ENCODE measurements at places on chromosomes 7 and 10.

DNA sequence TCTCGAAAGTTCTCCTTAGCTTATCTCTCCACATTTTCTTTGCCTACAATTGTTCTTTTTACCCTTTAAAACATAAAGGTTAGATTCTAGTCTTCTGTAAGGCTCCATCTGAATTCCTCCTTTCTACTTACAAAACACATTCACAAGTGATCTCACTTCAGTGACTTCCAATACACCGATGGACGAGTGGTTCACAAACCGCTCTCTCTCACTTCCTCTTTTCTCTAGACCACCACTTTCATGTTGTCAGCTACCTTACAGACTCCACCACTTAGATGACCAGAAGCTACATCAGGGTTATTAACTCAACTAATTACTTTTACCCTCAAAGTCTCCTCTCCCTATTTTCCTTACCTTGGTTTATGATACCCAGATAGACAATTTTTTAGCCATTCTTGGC is 11.8 kb downstream of the MET start:
- no peaks in the 10 kb centered on the region for H3K27me3 ChIP-seq
- DNase-seq = no peak
- no peak overlapping the region for H3K4me3 ChIP-seq

- peaks cover 40% of the 10 kb centered on the region for H3K4me1 ChIP-seq
- H3K36me3 ChIP-seq = no peaks in the 10 kb centered on the region
- H3K27me3 ChIP-seq = no peaks in the 10 kb centered on the region
- DNase-seq = peak; percentile 71
Observed at GRCh38 chr10:6269953-6270867, 67.5 kb downstream of the PFKFB3 start.

DNA sequence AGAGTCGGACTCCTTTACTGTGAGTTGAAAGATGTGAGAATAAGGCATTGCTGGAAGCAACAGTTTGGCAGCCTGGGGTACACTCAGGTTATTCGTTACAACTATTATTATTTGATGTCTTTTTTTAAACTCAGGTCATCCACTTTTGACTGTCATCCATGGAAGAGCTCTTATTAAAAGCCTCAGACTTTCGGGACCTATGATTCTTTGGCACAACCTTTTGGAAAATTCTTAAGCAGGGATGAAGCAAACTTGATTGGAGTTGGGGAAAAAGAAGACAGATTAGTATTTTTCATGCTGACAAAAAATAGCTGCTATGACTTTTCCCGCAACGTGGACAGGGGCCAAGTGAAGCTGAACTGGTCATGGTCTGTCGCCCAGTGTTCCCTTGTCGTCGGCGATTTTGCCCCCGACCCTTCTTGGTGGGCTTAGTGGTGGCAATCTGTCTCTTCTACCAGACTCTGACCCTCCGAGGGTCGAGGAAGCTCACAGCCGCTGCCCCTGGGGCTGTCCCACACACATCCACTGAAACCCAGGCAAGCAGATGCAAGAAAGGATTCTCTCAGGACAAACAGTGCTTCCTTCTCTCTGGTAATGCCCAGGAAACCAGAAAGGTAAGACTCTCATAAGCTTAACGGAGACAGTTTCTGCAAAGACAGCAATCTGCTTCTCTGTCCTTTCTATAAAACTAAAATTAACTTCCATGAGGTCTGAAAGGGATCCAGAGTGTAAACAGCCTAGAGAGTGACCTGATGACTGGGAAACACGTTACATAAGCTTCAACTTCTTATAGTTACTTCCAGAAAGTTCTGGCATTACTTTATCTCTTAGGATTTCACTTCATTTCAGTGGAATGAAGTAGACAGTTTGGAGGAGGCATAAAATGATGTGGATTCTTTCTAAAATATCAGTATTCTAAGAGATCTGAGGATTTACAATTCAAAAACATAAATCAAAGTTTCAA is 1.0 kb downstream of the CPED1 start:
- H3K36me3 ChIP-seq = no peaks in the 10 kb centered on the region
- peaks cover 15% of the 10 kb centered on the region for H3K4me1 ChIP-seq
- peaks cover 24% of the 10 kb centered on the region for H3K27me3 ChIP-seq

DNA sequence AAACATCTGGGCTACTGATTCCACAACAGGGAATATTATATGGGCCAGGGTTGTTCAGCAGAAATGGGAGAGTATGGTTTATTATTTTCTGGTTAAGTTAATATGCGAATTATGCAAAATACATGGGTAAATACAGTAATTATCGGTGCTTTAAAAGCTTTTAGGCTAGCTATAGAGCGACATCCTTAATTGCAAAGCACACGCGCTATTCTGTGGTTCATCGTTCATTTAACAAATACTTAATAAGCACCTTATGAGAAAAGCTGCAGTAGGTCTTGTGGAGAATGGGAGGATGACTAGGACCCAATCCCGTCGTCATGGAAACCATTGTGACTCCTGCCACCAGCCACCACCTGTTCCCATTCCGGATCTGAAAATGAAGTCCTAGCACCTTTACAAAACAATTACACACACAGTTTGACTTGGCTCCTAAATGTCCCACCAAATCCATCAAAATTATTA is 623 bp upstream of the CEP41 start:
- peak overlapping the region; percentile 81 for H3K4me3 ChIP-seq
- peaks cover 19% of the 10 kb centered on the region for H3K4me1 ChIP-seq
- H3K27ac ChIP-seq = no peak overlapping the region
- DNase-seq = no peak

GRCh38 chr7:98278936-98279335 is 2.5 kb upstream of the BRI3 start:
- H3K36me3 ChIP-seq = no peaks in the 10 kb centered on the region
- H3K4me1 ChIP-seq = peaks cover 4% of the 10 kb centered on the region
- no peaks in the 10 kb centered on the region for H3K27me3 ChIP-seq
- no peak overlapping the region for H3K4me3 ChIP-seq
- DNase-seq = no peak

DNA sequence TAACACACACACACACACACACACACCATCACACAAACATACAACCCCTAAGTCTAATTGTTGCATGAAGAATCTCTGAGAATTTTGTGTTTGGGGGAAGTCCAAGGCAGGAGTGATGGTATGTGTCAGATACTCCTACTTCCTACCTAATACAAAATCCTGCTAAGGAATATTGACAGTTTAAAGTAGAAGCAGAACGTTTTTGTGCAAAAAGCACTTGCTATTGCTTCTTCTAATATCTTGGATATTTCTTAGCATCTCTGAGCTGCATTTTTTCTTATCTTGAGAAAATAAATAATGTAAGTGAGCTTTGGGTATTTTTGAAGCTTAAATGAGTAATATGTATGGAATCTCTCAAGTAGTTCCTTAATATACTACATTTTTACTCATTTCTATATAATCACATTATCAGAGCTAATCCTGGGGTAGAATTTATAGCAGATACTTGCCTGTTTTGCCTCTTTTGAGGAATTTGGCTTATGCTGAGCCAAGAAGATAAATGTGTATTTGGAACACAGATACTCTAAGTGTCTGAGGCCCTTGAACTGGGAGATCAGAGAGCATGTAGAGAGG is 212.3 kb downstream of the DKK1 start:
- no peak for DNase-seq
- no peaks in the 10 kb centered on the region for H3K27me3 ChIP-seq
- H3K4me1 ChIP-seq = no peaks in the 10 kb centered on the region
- no peaks in the 10 kb centered on the region for H3K36me3 ChIP-seq
- H3K27ac ChIP-seq = no peak overlapping the region

DNA sequence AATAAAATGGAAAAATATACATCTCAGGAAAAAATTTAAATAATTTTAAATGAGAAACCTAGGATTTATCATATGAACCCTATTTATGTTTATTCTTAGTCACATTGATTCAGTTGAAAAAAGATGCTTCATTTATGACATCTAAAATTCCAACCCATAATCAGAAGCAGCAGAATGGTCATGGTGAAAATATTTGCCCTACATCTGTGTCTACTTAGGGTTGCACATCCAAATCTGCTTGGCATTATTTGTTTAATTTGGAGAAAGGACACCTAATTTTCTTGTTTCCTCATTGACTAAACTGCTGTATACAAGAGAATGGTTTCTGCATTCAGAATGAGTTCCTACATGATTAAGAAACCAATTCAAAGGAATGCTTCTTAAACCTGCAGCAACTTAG is 72.9 kb upstream of the SKAP2 start:
- no peak for DNase-seq
- H3K27ac ChIP-seq = no peak overlapping the region
- H3K4me1 ChIP-seq = no peaks in the 10 kb centered on the region
- H3K36me3 ChIP-seq = no peaks in the 10 kb centered on the region

DNA sequence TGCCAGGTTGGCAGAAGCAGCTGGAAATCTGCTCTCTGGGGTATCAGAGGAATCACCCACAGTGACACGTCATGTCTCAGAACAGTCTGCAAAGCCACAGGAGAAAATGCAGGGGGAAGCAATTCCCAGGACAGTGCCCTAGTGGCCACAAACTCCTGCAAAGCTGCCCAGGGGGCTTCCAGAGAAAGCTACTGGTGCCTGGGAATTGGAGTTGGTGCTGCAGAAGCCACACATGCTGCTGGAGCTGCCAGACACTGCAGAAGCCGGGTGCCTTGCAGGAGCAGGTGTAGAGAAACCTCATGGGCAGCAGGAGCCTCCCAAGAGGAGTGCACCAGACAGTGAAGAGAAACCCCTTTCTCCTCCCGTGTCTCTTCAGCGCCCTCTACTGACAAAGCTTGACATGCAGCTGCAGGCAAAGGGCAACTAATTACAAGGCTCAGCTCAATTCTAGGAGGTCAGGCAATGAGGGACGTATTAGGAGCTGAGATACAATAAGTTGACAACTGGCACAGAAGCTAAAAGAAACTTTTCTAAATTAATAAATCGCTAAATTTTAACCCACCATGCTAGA is 30.2 kb upstream of the NUB1 start:
- no peak overlapping the region for H3K27ac ChIP-seq
- H3K36me3 ChIP-seq = no peaks in the 10 kb centered on the region
- peaks cover 8% of the 10 kb centered on the region for H3K4me1 ChIP-seq
- H3K4me3 ChIP-seq = no peak overlapping the region
- DNase-seq = no peak
- no peaks in the 10 kb centered on the region for H3K27me3 ChIP-seq

- H3K27me3 ChIP-seq = no peaks in the 10 kb centered on the region
- no peaks in the 10 kb centered on the region for H3K4me1 ChIP-seq
- peak overlapping the region; percentile 82 for H3K27ac ChIP-seq
- DNase-seq = no peak
- H3K4me3 ChIP-seq = no peak overlapping the region
Observed at GRCh38 chr7:44958645-44959344, 20.0 kb downstream of the MYO1G start.

DNA sequence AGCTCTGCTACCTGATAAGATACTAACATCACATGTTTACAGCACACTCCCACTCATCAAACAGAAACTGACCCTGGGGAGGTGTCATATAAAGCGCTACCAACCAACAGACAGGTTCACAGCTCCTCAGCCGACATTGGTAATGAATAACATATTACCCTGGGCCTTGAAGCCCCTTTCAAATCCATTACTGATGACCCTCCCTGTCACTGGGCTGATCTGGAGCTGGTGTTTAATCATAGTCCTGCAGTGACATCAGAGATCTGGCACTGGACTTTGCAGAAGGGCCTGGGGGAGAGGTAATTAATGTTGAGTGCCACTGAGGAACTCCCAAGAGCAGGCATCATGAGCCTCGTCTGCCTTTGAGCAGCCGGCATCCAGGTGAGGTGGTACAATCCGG is 306.5 kb upstream of the NFE2L3 start:
- no peak overlapping the region for H3K27ac ChIP-seq
- no peaks in the 10 kb centered on the region for H3K4me1 ChIP-seq
- H3K4me3 ChIP-seq = no peak overlapping the region
- H3K27me3 ChIP-seq = peaks cover 13% of the 10 kb centered on the region
- H3K36me3 ChIP-seq = no peaks in the 10 kb centered on the region

DNA sequence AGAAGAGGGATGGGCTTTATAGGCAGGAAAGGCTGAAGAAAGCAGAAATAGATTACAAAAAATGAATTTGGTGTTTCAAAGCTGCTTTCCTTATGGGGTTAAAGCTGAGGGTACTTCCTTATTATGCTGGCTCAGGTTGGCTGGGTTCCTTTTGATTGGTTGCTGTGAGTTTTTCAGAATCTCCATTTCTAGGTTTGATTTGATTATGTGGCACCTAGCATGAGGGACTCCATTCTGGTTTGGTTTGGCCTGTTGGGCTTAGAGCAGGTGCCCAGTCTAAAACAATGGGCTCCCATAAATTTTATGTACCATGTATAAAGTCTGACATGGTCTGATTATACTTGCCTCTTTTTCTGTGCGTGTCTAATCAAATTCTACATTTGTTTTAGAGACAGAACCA is 362.7 kb downstream of the CXCL12 start:
- DNase-seq = no peak
- no peaks in the 10 kb centered on the region for H3K27me3 ChIP-seq
- H3K4me3 ChIP-seq = no peak overlapping the region
- H3K27ac ChIP-seq = no peak overlapping the region

DNA sequence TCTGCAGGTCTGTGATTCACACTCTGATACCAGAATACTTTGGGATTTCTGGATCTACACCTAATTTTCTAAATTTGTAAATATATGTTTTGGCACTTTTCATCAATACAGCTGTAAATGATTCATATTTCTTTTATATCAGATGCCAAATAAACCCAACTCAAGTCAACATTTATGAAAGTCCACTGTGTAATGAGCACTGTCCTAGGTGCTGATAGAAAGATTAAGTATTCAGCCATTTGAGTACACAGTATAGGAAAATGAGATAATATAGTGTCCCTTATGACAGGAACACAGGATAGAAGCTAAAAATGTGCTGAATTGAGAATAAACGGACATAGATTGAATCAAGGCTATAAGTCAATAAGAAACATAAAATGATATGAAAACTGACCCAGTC is 6.4 kb downstream of the ANXA7 start:
- peaks cover 2% of the 10 kb centered on the region for H3K4me1 ChIP-seq
- no peak overlapping the region for H3K4me3 ChIP-seq
- H3K36me3 ChIP-seq = no peaks in the 10 kb centered on the region
- DNase-seq = no peak
- no peaks in the 10 kb centered on the region for H3K27me3 ChIP-seq
